ENCODE measurements at places on chromosomes 5 and 9.

- no peak for DNase-seq
Measured at GRCh38 chr5:14706615-14707021, 42.1 kb downstream of the OTULIN start.

DNA sequence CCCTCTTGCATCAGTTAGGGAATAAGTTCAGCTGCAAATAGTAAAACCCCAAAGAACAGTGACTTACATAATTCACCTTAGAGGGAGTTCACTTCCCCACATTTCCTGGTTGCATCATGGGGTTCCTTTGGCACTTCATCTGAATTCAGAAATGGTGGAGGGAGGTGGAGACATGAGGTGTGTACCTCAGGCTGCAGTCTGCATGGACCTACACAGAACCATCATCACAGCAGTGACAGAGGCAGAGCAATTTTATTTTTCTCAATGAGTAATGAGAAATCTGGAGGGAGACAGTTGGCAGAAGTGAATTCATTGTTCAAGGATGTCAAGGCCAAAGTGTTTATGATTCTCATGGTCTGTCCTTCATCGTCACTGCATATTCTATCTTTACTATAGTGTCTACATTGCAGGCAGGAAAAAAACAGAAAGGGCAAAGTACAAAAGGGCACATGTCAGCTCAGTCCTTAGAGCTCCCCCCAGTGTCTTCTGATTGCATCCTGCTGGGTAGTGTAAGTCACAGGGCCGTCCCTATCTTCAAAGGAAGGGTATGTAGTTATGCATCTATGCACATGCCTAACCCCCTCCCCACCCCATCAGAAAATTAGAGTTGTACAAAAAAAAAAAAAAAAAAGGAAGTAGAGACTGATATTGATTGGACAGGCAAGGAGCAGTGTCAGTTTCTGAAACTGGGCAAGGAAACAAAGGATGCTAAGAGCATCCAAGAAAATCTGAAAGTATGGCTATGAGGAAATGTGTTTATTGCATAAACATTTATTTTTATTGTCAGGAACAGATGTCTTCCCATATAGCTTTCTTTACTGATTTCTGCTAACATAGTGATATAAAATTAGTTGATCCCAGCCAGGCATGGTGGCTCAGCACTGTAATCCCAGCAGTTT lies 132.7 kb upstream of the APC start:
- no peak for DNase-seq

- DNase-seq = no peak
Measured at GRCh38 chr9:128118971-128119665, 8.4 kb downstream of the PTGES2 start.

DNA sequence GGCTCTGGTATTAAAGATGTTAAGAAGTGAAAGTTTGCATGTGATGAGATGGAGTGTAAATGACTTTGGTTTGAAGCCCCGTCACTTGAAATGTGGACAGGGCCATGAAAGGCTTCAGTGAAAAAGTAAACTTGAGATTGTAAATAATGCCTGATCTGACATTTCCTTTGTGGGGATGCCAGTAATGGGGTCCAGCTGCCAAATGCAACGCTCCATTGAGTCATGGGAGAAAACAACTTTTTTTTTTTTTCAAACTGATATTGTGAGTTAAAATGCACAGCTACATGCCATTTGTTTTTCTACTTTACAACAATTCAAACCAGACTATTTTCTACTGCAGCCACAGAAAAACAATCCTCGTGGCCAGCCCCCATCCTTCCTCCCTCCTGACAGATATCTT lies 327.0 kb upstream of the TNC start:
- DNase-seq = no peak

GRCh38 chr9:31253800-31254762 lies 1130.4 kb upstream of the ACO1 start:
- DNase-seq = no peak

- no peak for DNase-seq
Measured at GRCh38 chr9:84170521-84171141, 169.9 kb downstream of the SLC28A3 start.

- DNase-seq = no peak
Measured at GRCh38 chr9:90099262-90099963, 494.6 kb downstream of the GADD45G start.

- no peak for DNase-seq
Measured at GRCh38 chr5:126494393-126494792, 71.2 kb downstream of the GRAMD2B start.

DNA sequence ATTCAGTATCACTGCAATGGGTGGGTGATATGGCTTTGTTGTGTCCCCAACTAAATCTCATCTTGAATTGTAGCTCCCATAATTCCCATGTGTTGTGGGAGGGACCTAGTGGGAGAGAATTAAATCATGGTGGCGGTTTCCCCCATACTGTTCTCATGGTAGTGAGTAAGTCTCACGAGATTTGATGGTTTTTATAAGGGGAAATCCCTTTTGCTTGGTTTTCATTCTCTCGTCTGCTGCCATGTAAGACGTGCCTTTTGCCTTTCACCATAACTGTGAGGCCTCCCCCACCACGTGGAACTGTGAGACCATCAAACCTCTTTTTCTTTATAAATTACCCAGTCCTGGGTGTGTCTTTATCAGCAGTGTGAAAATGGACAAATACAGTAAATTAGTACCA lies 9.5 kb upstream of the NANS start:
- DNase-seq = no peak

GRCh38 chr5:115817386-115817785 lies 927 bp upstream of the CDO1 start:
- no peak for DNase-seq

DNA sequence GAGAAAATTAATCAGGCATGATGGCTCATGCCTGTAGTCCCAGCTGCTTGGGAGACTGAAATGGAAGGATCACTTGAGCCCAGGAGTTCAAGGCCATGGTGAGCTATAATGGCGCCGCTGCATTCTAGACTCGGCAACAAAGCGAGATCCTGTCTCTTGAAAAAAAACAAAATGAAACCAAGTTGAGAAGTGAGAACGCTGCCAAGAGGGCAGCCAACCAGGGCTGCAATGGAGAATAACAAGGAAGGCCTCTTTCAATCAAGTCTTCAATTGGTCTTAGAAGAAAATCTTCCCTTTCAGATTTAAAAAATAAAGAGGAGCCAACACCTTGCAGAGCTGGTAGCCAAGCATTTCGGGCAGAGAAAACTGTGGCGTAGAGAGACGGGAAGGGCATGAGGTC lies 14.7 kb downstream of the KIAA1958 start:
- DNase-seq = no peak

DNA sequence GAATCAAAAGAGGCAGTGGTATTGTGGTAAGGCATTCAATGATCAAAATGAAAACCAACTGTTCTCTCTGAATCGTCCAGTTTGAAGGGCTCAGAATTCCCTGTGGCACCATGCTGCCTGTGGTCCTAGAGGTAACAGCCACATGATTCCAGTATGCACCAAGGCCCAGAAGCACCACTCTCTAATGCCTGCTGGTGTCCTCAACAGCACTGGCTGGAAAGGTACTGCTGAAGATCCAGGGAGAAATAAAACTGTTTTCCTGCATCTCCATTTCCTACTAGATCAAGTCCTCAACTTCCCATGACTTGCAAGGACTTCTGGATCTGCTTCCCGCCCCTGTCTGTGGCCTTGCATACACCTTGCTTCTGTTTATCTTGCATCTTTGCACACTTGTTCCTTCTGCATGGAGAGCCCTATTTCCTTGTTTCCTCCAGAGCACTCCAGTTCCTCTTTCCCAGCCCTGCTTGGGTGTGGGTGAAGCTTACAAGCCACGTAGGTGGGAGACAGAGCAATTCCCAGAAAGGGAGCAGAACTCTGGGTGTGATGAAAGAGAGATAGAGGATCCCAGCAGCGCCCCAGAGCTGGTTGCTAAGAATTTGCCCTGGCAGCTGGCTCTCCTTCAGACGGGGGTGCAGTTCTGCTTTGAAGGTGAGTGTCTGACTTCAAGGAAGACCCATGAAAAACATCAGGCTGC lies 41.0 kb upstream of the EQTN start:
- no peak for DNase-seq

DNA sequence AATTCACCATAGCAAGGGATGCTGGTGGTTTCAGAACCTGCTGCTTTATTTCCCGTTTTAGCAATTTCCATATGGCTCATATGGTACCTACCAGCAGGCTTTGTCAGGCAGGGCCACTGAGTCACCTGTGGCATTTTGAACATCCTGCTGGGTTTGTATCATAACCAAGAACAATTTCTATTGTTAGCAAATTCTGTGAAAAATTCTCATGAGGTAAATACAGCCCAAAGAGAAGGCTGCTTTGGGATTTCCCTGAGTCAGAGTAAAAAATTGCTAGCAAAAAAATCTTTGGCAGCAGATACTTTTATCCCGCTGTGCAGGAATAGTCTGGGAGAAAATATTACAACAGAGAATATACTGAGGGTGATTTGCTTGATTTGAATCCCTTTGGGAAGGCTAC lies 52.7 kb downstream of the PRR16 start:
- DNase-seq = no peak

- no peak for DNase-seq
Measured at GRCh38 chr9:92988215-92988768, 41.0 kb downstream of the FGD3 start.

DNA sequence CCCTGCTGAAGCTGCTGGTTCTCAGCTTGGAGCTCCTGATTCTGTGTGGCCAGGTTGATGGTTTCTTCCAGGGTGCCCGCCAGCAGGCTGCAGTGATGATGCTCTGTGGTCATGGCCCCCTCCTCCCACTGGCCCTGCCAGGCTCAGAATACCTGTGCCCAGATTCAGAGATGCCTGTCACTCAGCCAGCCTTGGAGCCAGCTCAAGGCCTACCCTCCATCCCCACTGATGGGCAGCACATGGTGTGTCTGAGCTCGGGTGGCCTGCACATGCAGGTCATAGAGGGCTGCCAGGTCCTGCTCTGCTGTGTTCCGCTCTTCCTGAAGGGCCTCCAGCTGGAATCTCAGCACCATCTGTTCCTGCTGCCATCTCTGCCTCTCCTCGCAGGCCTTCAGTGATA lies 5.4 kb downstream of the SLC35A4 start:
- no peak for DNase-seq

DNA sequence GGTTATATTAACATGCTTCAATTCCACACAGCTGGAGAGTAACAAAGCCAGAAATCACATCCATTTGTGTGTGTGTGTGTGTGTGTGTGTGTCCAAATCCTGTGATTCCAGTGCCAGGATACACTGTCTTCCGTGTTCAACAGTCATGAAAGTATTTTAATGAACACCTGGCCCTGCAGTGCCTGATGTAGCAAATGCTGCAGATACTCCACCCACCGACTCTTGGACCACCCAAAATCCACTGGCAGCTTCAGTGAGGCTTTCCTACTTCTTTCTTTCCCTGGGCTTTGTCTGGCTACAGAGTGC lies 13.1 kb upstream of the INSYN2B start:
- no peak for DNase-seq

Data from stimulated activated CD4-positive, alpha-beta T cell treated with anti-CD3 and anti-CD28 coated beads, Interleukin-12 subunit alpha, Interleukin-12 subunit beta, amount 100 ng/mL, for 24 hours (primary cell).